Right renal cortex interstitium (tissue), 3 donors: ENCODE measurements at places on chromosomes 3 and 15. TPM values are rescaled to one million over a fixed set of nuclear protein-coding genes. Genes with fewer than 3 reads are reported as not detected.

The CACNA2D3 gene
- 1.8 TPM for polyA plus RNA-seq

The CORO2B gene
- 23.5 TPM for polyA plus RNA-seq

The SPTSSB gene
- 3.4 TPM for polyA plus RNA-seq

GRCh38 chr15:33022629-33023028, 171.9 kb downstream of the FMN1 start:
- no peak for DNase-seq

DNA sequence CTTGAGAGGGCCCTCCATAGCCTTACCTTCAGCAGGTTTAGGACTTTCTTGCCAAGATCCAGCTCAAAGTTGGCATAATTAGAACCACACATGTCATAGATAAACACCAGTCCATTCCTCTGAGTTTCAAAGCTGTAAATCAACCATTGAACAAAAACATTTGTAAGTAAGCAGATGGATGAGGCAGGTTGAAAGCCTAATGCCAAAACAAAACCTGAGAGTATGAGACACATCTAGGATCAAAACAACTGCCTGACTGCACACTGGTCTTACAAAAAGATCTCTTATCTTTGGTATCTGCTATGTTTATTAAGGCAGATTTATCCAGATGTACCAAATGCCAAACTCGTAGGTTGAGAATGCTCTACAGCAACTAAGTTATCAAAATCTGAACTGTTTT, 61.9 kb downstream of the PTPN9 start:
- no peak for DNase-seq

GRCh38 chr3:113065336-113065735, 74.6 kb downstream of the GTPBP8 start:
- no peak for DNase-seq

- no peak for DNase-seq
These were observed 507.8 kb upstream of the DPH6 start for GRCh38 chr15:36053746-36054145.

GRCh38 chr3:188759336-188760005, 412.3 kb upstream of the TPRG1 start:
- DNase-seq, result no peak

- DNase-seq, result no peak
These were observed 63.1 kb downstream of the LSM3 start for GRCh38 chr3:14241716-14242115.
